NCI-H1105 (cell line): ENCODE measurements at places on chromosomes 4 and X.
A peak's percentile ranks its signal among the peaks of the same experiment; 100 is the strongest.

DNA sequence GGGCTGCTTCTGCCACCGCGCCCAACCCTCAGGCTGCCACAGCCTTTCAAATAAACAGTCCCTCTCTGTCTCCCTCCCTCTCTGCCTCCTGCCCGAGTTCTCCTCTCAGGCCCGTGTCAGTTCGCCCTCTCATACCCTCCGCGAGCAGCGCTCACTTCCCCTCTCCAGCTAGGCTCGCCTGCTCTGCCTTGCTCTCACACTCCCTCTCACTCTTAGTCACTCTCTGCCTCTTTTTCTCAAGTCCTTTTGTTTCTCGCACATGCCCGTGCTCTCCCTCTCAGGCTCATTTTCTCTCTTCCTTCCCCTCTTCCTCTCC lies 3.2 kb downstream of the EFNB1 start:
- no peak for DNase-seq

- DNase-seq, result no peak
These were observed 72.6 kb downstream of the EPHA5 start for GRCh38 chr4:65597697-65598096.

DNA sequence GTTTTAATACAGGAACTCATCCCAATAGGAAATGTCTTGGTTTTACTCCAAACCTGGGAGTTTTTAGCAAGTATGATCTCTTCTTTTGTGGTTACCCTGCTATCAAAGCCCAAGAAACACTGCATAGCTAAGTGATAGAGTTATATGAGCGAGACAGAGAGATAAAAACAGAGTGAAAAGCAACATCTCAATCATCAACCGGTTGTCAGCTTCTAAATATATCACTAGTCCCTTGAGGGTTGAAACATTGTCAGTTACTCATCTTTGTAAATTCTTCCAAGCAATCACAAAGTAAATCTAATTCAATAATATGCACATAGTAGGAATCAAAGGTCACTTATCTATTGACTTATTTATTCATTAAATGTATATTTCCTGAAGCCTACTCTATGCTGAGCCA lies 483.9 kb downstream of the IDS start:
- DNase-seq, result no peak

DNA sequence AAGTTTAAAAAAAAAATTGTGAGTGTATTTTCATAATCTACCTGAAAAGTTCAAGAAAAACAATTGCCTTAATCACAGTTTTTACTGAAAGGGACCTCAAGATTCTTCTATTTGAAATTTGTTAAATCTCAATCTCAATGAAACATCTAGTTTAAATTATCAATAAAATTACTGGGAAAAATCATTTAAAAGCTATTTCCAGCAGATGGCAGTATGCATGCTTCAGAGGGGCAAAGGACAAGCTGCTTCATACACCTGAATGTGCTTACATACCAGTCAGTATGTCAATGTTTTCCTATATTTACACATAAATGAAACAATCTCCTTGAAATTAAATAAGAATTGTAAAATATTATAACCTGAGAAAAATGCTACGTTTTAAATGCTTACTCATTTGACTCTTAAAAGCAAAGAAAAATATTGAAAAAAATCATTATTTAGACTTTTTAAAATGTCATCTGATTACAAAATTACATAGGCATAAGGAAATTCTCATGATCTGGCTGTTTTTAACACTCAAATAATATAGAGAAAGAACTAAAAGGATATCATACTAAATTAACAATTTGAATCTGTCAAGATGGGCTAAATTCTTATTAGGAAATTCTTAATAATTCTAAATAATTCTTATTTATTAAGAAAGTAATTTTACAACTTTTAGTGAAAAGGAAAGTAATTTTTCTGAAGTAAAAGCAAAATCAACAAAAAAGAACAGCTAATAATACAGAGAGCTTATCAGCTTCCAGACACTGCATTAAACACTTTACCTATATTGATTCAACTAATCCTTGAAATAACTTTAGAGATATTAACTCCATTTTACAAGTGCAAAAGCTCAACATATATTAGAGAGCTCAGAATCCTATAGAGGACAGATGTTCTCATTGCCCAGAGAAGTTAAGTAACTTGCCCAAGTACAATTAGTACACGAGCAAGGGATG lies 242.1 kb downstream of the ADAMTS3 start:
- DNase-seq, result no peak

DNA sequence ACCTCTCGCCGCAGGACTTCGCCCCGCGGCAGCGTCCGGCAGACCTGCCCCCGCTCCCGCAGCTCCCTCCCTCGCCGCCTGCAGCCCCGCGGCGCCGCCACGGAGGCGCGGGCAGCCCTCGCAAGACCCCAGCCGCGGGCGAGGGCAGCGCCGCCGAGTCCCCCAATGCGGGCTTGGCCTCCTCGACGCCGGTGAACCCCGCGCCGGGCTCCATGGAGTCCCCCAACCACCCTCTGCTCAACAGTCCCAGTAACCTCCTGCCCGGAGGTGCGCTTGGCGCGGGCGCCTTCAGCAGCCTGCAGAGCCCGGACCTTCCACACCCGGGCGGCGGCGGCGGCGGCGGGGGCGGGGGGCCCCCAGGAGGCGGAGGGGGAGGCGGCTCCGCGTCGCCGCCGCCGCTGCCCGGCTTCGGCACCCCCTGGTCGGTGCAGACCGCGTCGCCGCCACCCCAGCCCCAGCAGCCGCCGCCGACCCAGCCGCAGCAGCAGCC lies 1.2 kb downstream of the CPEB2 start:
- peak; percentile 5 for DNase-seq

GRCh38 chr4:141099326-141099725 lies 33.9 kb downstream of the RNF150 start:
- no peak for DNase-seq

DNA sequence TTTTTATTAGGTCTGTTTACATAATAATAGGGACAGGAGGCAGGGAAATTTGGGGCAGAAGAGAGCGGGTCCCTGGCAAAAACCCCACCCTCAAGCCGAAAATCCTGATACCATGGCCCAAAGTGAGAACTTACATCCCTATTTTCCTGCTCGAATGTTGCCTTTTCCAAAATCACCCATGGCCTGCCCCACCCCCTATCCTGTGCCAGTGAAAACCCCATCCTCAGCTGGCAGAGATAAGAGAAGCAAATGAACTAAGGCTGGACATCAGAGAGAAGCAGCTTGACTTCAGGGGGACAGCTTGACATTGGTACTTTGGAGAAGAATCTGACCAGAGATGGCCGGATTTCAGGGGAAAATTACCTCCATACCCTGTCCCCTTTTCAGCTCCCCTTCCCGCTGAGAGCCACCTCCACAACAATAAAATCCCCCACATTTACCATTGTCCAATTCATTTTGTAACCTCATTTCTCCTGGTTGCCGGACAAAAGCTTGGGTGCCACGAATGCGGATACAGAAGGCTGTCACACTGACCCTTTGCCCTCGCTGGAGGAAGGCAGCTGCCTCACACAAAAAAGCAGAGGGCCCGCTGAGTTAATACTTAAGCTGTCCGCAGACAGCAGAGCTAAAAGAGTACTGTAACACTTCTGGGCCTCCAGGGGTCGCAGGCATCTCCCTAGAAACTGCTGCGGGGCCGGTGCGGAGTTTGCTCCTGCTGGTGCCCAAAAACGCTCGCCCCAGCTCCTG lies 196.2 kb downstream of the SNCA start:
- DNase-seq, result no peak

DNA sequence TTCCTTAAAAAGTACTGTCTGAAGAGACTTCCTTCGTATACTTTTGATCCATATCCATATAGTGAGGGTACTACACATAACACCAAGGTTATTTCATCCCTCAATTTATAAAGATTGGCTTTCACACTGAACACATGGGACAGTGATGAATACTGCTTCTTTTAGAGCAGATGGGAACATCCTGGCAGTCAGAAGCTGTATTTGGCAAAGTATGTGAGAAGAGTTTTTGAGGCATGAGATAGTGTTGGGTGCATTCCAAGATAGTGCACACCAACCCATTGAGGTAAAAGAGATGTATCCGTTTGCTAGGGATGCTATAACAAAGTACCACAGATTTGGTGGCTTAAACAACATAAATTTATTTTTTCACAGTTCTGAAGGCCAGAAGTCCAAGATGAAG lies 141.1 kb downstream of the MOSPD2 start:
- no peak for DNase-seq

DNA sequence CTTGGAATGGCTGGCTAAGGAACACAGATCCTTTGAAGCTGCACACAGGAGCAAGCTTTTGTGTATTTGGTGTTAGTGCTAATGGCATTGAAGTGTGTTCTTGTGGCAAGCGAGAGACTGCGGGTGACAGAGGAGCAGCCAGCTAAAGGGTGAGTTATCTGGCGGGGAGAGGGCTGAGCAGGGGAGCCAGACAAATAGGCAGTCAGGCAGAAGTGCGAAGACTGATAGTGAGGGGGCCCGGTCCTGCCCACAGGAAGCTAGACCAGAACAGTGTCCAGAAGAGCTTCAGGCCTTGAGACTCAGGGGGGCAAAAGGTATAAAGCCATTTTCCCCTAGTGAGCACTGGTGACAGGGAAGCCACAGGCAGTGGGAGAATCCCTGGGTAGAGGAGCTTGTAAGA lies 49.6 kb upstream of the MAMLD1 start:
- no peak for DNase-seq

DNA sequence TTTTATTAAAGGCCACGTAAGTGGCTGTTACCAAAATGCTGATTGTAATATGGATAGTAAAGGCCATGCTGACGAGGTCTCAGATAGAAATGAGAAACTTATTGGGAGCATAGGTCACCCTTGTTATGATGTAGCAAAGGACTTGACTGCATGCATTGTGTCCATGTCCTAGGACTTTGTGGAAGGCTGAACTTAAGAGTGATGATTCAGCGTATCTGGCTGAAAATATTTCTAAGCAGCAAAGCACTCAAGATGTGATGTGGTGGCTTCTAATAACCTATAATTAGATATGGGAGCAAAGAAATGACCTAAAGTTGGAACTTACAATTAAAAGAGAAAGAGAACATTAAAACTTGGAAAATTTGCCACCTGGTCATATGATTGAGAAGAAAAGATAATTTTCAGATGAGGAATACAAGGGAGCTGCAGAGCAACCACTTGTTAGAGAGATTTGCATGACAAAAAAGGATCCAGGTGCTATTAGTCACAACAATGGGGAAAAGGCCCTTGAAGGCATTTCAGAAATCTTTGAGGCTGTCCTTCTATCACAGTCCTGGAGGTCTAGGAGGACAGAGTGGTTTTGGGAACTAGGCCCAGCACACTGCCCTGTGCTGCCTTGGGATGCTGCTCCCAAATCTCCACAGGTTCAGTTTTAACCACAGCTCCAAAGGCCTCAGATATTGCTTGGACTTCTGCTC lies 793.7 kb upstream of the LCORL start:
- no peak for DNase-seq

- no peak for DNase-seq
These were observed 18.2 kb downstream of the ACOX3 start for GRCh38 chr4:8422327-8422726.

- DNase-seq, result no peak
These were observed 931.0 kb downstream of the STIM2 start for GRCh38 chr4:27791640-27792039.

- DNase-seq, result no peak
These were observed 11.1 kb downstream of the LSM6 start for GRCh38 chr4:146186596-146186995.

DNA sequence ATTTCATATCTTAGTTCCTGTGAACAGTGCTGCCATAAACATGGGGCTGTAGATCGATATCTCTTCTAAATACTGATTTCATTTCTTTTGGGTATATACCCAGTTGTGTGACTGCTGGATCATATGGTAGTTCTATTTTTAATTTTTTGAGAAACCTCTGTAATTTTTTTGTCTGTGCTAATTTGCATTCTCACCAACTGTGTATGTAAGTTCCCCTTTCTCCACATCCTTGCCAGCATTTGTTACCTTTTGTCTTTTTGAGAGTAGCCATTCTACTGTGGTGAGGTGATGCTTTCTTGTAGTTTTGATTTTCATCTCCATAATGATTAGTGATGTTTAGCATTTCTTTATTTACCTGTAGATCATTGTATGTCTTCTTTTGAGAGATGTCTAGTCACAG lies 2086.5 kb upstream of the TENM3 start:
- DNase-seq, result no peak

DNA sequence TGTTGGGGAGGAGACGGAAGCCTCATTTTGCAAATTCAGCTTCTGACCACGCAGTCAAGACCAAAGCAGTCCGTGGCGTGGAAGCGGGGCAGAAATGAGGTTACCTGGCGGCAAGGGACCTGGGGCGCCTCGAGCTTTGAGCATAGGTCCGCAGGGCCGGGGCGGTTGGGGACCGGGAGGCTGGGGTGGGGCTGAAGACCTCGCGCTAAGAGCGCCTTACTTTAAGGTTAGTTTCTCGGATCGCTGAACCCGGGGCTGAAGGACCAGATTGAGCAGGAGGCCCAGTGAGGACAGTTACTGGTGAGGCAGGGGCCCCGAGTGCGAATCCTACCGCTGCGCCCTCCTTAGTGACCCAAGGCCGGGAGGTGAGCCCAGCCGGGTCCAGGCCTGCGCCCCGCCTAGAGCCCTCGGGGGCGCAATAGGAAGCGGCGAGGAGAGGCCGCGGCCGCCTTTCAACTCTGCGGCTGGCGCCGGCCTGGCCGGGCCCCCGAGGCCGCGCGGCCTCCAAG lies 7.5 kb downstream of the MSX1 start:
- DNase-seq, result no peak

DNA sequence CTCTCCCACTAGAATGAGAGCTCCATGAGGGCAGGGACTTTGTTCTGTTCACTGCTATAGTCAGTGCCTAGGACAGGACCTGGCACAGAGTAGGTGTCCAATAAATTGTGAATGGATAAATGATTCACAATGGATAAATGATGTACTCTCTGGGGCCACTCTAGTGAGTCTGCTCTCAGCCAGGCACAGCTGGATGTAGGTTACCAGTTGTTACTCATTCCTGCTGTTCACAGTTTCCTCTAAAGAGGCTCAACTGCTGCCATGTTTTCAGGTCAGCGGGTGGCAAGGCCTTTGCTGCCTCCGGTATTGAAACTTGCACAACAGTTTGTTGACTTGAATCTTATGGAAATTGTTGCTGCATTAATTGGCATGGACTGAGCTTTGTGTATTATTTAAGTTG lies 99.1 kb downstream of the NHSL2 start:
- no peak for DNase-seq

GRCh38 chr4:38865445-38865844 lies 2.2 kb upstream of the FAM114A1 start:
- DNase-seq, result no peak

DNA sequence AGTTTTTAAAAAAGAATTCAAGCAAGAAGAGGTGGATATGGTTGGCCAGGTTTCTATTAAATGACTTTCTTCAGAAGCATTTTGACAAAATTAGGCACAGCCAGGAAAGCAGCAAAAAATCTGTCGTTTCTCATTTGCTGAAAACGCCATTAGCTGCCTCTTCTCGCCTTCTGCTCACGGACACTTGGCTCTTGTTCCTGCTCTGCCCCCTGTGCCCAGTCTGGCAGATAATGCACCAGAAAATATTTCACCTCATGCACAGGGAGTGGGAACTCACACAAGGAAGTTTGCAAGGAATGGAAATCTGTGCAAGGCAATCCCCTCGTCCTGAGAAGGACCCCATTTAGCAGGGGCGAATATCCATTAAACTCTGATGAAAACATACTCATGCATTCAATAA lies 260.0 kb downstream of the PACRGL start:
- DNase-seq, result no peak
